Right cardiac atrium (tissue), 5 donors: ENCODE measurements at places on chromosomes 7 and 10.

- no peak for DNase-seq
Observed at GRCh38 chr7:100066953-100067352, 14.6 kb downstream of the ZNF3 start.

DNA sequence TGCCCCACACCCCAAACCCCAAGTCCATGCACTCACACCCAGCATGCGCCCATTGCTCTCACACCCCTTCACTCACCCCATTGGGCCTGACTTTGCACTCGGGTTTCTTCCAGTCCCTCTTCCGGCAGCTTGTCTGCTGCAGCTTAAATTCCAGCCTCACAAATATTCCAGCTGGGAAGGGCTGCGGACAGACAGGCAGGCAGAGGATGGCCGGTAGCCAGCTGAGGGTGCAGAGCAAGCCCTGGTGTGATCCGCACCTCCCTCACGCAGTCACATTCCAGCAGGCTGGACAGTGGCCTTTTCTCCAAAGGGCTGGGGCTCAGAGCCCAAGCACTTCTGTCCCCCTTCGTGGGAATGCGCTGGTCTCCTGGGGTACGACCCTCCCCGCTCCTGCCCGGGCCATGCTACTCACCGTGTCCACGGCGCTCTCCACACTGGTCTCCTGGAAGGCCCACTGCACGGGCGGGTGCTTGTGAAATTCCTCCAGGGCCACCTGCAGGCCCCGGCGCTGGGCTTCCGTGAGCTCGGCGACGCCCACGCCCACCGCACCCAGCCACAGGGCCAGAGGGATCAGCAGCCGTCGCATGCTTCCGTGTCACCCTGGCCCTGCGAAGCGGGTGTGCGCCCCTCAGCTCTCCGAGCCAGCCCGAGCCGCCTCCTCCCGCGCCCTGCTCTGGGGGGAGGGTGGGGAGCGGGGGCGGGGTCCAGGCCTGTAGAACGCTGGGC lies 1.2 kb downstream of the RARRES2 start:
- DNase-seq = peak; percentile 86

DNA sequence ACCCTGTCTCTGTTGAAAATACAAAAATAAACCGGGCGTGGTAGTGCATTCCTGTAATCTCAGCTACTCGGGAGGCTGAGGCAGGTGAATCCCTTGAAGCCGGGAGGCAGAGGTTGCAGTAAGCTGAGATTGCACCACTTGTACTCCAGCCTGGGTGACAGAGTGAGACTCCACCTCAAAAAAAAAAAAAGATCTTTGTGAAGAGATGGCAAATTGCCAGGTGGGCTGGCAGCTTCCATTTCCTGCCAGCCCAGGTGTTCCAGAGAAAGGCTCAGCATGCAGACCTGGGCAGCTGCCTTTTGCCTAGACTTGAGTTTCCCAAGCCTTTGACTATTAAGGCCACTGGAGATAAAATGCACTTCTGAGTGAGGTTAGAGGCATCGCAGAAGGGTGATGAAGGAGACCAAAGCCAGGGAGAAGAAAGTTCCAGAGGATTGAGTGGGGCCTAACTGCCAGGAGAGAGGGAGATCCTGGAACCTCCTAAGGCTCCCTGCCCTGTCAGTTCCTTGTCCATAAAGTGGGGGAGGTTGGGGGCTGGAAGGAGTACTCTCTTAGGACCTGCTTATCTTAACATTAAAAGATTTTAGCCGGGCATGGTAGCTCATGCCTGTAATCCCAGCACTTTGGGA lies 10.0 kb upstream of the DDIT4 start:
- DNase-seq = no peak

DNA sequence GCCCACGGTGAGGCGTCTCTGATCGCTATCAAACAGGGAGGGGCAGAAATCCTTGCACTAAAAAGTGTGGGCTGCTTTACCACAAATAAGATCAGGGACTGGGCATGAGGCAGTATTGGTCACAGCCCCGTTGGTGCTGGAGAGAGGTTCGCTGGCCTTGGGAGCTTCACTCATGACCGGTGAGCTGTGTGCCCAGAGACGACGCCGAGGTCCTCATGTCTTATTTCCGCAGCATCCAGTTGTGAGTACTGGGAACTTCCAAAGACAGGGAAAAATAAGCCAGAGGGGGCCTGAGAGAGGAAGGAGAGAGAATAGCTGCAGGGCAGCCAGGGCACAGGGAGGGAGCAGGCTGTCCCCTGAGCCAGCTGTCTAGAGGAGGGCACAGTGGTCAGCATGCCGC lies 154.2 kb upstream of the PRKCQ start:
- DNase-seq = no peak

GRCh38 chr7:80593869-80594586 lies 44.4 kb upstream of the CD36 start:
- no peak for DNase-seq

DNA sequence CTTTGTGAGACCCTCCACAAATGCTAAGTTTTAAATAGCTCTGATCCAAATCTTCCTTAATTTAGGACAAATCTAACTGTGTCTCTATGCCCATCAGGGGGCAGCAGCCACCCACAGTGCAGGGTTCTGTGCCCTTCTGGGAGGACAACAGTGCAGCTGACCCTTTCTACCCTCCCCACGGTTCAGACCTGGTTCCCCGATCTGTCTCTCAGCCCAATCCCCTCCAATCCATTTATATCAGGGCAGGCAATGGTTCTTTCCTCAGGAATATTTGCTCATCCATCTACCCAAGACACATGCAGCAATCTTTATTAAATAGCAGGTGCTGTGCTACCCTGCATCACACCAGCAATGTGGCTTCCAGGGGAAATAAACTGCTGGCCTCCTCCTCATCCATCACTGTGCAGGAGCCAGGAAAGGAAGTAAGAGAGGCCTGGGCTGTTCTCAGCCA lies 4.0 kb upstream of the RBM28 start:
- DNase-seq = peak; percentile 73

DNA sequence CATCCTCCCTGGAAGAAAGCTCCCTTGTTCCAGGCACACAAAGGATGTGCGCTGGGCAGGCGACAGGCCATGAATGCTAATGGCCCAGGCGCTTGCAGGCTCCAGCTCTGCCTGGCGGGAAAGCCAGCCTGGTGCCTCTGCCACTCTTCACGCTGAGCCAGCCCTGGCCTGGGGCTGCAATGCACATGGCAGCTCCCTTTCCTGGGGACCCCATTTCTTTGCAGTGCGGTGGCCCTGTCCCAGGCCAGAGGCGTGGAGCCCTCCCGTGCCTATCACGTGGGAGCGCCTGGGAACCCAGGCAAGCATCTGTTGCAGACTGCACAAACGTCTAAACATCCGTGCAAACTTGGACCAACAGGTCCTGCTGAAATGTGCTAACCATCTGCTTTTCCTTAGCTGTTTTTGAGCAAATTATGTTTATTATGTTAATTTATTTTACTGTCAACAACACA lies 152.1 kb upstream of the LYZL2 start:
- DNase-seq = no peak

DNA sequence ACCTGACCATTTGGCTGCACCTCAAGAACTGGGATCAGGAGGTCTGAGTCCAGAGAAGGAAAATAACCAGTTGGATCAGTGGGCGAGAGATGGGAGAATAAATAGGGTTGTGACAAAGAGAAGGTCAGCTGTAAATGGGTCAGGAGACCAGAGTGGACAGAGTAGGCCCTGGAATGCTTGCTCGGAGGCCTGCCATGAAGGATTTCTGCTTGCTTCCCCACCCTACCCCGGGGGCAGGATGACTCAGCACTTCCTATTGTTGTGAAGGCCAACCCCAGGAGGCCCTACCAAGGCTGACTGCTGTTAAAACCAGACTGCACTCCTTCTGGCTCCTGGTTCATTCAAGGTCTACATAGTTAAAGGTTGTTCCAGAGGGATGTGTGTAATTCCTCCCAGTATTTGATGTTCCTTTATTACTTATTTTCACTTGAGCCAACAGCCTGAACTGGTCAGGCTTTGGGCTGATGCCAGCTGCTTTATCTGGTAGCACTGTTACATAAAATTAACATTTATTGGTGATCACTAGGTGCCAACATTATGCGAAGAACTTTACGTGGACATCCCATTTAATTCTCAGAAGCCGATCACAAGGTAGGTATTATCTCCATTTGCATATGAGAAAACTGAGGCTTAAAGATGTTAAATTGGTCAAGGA lies 27.3 kb upstream of the IFRD1 start:
- peak; percentile 84 for DNase-seq

GRCh38 chr10:76022366-76022765 lies 590.9 kb downstream of the LRMDA start:
- no peak for DNase-seq

- peak; percentile 36 for DNase-seq
Observed at GRCh38 chr10:96416643-96417042, 57.8 kb upstream of the OPALIN start.

DNA sequence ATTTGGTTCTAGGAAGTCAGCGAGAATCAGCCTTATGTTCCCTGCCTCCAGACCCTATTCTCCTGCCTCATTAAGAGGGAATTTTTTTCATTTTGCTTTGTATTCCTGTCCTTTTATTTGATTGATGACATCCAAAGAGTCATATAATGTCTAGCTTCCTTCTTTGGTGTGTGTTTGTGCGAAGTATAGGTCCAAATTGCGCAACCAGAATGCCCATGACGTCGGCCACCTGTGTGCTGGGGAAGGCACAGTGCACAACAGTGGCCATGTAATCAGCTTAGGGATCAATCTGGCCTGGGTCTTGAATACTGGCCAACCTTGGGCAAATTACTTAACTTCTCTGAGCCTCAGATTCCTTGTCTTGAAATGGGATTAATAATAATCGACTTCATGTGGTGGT lies 206.2 kb downstream of the VTI1A start:
- no peak for DNase-seq

DNA sequence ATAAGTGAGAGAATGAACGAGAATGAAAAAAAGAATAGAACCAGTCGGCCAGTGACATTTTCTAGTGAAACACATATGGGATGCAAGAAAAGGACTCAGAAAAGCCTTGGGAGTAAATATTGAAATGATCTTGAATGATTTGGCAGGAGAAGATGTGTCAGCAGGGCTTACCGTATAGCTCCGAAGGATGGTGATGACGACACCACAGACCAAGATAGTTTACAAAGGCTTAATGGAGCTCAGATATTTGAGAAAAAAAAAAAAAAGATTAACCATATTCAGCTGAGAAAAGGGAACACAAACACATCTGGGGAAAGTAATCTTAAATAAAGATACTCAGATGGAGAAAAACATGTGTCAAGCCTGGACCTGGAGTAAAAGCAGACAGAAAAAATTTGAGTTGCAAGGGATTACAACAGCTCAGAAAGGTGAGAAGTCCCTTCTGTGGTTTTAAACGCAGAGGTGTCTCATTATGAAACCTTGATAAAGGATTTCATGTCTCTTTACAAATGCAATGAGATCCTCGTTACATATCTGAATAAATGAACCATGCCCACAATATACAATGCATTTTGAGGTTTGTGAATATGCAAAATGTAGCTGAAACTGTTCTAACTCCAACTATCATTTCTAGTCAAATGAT lies 36.0 kb downstream of the DNAJB9 start:
- no peak for DNase-seq

GRCh38 chr10:93142534-93142933 lies 68.8 kb downstream of the CYP26A1 start:
- DNase-seq = no peak

DNA sequence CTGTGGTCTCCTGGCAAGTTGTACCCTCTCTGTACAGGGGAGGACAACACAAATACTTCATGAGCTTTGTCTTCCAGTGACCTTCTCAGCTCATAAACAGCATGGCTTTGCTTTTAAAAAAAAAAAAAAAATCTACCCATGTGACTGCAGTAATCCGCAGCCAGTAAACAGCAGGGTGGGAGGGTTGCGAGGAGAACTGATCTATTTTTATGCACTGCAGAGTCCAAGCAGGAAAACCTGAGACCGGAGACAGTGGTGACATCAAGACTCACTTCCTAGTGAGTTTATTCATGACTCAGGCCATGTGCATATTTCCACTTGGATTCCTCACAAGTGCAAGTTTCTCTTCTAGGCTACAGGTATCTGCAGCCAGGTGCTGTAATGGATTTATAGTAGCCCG lies 127.9 kb downstream of the NRF1 start:
- DNase-seq = no peak

GRCh38 chr10:89341649-89342048 lies 13.9 kb downstream of the IFIT3 start:
- DNase-seq = no peak

DNA sequence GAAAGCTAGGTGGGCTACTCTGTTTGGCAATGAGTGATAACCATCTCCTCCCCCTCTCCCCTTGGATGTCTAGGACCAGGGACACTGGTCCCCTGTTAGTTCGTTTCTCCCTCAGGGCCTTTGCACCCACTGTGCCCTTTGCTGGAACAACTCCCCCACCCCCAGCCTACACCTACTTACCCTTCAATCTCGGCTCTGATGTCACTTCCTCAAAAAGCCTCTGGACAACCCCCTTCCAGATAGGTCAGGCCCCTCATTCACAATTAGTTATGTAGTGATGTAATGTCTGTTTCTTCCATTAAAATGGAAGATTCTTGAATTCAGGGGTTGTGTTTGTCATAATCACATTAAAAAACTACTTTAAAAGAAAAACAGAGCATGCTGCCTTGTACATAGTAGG lies 152.9 kb downstream of the SNX10 start:
- no peak for DNase-seq

GRCh38 chr10:121043124-121043849 lies 192.1 kb downstream of the WDR11 start:
- peak; percentile 68 for DNase-seq

DNA sequence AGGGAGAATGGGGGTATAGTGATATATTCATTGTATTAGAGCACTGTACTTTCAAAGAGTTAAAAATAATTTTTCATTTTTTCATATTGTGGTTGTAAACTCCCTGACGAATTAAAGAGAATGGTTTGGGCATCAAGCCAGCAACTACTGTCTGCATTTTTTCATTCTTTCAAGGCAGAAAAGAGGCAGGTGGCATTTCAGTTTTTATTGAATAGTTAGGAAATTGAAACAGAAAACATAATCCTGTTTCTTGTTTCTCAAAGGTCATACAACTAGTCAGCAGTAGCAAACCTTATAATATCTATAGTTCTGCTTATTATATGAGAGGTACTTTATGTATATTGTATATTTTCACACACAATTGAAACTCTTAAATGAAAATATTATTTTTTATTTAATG lies 303.9 kb upstream of the KCND2 start:
- DNase-seq = no peak
